Pulmonary artery endothelial cell (primary cell): ENCODE measurements at places on chromosomes 7 and 10. TPM values are rescaled to one million over a fixed set of nuclear protein-coding genes. Genes with fewer than 3 reads are reported as not detected.

Gene HOXA6
- total RNA-seq: 0.07 and 0.42 TPM in 2 replicates

Gene PGAM2
- 0.14 TPM in 1 of 2 replicates, not detected in the other for total RNA-seq

Gene UBN2
- 2.7 and 5.1 TPM in 2 replicates for total RNA-seq

Gene TUBAL3
- 0.11 and 0.73 TPM in 2 replicates for total RNA-seq

Gene NUPR2
- total RNA-seq: not detected in 2 replicates

DNA sequence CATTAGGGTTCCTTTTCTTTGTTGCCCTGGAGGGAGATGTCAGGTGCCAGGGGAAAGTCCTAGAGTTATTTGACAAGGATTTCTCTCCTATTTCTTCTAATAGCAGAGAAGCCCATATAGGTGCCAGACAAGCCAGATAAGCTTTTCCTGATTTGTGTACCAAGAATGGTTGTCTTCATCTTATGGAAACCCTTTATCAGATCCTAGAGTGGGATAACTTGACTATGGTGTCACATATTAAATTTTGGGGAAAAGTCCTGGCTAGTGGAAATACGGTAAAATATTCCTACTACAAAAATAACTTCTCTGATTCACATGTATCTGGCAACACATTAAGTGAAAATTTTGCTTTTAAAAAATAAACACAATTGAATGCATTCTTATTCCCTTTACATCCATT, 1.2 kb downstream of the OR2A12 start:
- no peak for DNase-seq

- DNase-seq: no peak
Measured at GRCh38 chr7:98474558-98474957, 73.7 kb upstream of the BAIAP2L1 start.

- DNase-seq: peak; percentile 7
Measured at GRCh38 chr7:119175911-119176627, 951.6 kb downstream of the ANKRD7 start.

DNA sequence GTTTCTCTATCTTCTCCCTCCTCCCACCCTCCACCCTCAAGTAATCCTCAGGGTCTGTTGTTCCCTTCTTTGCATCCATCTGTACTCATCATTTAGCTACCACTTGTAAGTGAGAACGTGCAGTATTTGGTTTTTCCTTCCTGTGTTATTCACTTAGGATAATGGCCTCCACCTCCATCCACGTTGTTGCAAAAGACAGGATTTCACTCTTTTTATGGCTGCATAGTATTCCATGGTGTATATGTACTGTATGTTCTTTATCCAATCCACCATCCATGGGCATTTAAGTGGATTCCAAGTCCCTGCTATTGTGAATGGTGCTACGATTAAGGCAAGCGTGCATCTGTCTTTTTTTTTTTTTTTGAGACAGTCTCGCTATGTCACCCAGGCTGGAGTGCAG, 72.4 kb downstream of the PROSER2 start:
- no peak for DNase-seq

- no peak for DNase-seq
Measured at GRCh38 chr10:21100190-21100589, 203.1 kb upstream of the NEBL start.

GRCh38 chr7:15906436-15906835, 220.0 kb upstream of the MEOX2 start:
- no peak for DNase-seq

GRCh38 chr7:105656922-105657521, 75.7 kb upstream of the EFCAB10 start:
- DNase-seq: no peak

DNA sequence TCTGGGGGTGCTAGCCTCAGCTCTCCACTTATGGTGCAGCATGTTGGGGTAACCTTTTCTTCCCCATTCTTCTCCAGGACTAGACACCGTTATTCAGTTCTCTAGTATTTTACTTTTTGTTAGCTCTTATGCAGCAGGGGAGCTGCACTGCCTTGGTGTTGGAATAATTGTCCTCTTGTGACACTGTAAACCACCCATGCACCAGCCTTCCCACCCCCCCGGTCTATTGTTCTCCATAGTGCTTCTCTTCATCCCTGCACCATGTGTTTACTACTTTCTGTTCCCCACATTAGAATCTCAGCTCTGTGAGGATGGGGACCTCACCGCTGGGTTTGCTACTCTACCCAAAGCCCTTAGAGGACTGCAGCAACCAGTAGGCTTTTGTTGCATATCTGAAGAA, 230.7 kb downstream of the RPS24 start:
- DNase-seq: no peak

DNA sequence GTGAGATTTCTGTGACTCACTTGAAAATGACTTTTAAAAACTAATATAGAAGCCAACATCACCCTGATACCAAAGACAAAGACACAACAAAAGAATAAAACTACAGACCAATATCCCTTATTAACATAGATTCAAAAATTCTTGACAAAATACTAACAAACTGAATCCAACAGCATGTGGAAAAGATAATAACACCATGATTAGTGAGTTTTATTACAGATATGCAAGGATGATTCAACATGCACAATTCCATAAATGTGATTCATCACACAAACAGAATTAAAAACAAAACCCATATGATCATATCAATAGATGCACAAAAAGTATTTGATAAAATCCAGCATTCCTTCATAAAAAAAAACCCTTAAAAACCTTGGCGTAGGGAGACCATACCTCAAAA, 6.5 kb downstream of the MGAM start:
- no peak for DNase-seq

GRCh38 chr10:34200355-34200901, 614.7 kb downstream of the PARD3 start:
- DNase-seq: no peak

DNA sequence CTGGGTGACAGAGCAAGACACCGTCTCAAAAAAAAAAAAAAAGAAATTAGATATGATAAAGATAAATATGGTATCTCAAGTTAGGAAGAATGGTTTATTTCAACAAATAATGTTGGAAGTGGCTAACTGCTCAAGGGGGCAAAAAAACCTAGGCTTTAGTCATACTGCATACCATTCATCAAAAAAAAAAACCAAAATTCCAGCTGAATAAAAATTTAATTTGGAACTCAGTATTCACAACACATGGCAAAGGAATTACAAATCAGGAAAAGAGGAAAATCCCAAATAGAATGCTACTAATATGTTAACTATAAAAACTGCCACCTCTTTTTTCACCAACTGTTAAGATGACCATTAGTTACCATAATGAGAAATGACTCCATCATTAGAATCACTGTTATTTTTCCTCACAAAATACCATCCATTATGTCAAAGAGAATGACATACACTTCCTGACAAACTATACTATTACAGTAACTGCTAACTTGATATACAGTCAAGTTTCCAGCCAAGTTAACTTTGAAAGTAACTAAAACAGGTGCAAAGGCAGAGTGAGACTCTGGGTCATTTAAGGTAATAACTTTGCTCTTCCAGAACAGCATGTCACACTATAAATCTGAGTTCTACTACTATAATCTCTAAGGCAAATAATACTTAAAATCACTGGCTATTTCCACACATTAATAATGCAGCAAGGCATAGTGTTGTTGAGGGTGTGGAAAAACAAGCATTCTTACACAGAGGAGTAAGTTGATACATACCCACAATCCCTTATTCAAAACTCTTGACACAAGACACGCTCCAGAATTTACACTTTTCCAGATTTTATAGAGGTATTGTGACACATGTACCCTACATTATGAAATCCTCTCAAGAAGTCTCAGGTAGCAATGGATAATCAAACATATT, 10.2 kb downstream of the KBTBD2 start:
- no peak for DNase-seq

DNA sequence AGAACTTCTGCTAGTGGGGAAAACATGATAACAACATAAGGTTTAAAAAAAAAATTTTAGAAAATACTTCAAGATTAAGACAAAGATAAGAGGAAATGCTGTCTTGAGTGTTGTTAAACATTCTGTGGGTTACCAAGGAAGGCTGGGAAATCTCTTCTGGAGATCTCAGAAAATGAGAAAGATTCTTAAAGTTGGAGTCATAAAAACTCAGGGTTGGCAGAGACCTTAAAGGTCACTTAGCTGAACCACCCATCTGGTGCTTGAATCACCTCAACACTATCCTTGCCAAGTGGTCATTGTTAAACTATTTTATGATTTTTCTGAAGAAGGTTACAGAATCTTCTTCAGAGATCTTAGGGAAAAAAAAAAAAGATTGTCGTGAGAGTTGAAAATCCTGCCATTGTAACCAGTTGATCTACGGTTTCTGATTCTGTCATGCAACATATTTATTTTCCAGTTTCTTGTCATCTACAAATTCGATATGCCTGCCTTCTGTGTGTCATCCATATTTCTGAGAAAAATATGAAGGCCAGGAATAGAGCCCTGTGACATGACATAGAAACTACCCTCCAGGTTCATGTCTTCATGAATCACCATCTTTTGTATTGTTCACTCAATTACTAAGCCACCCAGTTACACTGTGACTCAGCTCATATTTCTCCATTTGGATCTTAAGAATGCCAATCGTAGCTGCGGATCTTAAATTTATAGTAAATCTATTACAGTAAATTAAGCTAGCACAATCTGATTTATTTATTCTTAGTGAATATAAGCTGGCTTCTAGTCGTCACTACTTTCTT, 179.2 kb downstream of the ST7 start:
- peak; percentile 65 for DNase-seq

DNA sequence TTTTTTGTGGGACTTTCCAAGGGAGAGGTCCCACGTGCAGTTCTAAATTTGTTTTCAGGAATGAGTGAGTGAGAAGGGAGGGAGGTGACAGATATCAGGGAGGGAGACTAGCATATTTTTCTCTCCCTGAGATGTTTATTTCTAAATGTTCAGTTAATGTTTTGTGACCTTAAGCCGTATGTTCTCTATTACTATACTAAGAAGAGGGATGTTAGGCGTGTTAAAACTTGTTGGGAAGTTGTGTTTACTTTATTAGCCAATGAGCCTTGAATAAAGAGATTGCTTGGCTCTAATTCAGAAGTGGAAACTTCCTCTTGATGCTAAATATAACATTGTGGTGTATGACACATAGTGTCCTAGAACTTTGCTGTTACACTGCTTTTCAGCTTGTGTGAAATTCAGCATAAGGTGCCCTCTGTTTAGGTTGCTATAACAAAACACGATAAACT, 37.3 kb downstream of the DNAH11 start:
- peak; percentile 4 for DNase-seq

GRCh38 chr10:34702093-34702937, 112.8 kb downstream of the PARD3 start:
- DNase-seq: no peak

GRCh38 chr10:28681291-28681763, 4.0 kb downstream of the BAMBI start:
- DNase-seq: no peak
